CD8-positive, alpha-beta T cell (primary cell): ENCODE measurements at places on chromosomes 1 and 21.

DNA sequence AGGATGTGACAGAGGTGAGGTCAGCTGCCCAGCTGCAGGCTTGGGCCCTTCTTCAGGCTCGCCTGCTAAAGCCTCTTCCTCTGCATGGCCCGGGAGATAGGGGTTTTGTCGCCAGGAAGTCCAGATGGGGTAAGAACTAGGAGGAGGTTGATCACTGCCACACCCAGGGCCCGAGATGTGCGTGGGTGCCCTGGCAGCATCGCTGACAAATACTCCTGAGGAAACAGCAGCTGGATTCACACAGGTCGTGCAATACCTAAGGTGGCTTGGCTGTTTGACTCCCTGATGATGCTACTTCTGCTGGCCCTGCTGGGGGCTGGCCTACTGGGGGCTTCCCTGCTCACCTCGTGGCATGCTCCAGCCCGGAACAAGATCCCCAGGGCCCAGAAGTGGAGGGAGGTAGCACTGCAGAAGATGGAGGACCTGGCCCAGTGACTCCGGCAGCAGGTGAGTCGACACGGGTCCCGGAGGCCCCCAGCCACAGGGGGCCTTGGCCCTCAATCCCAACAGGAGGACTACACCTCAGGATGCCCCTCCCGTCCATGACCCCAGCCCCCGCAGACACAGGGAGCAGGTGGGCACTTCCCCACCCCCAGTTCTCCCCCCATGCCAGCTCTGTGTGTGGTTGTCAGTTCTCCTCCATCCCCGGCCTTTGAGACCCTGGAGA is 29.6 kb downstream of the FAAH start:
- DNase-seq, result no peak

- no peak for DNase-seq
These were observed 63.1 kb downstream of the KIF21B start for GRCh38 chr1:200960236-200960947.

DNA sequence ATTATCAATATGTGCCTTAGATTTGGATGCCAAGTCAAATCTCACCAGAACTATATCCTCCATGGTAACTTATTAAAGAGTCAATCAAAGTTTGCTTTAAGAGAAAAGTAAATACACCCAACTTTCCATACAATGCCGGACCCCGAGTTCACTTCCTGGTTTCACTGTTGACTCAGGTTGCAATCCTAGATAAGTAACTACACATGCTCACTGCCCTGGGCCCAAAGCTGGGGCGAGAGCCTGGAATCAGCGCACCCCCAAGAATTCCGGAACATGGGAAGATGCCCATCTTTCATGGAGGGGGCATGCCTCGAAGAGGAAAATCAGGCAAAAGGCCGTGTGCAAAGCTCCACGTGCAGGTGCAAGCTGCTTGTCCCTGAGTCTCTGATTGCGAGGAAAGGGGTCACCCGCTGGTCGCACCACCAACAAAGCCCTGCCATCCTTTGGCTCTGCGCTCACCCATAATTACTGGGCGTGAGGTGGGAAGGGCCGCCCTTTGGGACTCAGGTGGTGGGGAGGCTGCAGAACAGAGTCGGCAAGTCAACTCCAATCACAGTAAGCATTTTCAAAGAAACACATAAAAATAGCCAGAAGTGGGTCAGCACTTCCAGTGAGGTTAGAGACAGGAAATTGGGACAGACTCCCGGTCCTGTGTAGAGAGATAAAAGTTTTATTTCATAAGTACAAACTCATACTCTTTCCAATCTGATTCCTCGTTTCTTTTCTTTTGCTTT is 167.7 kb downstream of the TOMM20 start:
- no peak for DNase-seq

DNA sequence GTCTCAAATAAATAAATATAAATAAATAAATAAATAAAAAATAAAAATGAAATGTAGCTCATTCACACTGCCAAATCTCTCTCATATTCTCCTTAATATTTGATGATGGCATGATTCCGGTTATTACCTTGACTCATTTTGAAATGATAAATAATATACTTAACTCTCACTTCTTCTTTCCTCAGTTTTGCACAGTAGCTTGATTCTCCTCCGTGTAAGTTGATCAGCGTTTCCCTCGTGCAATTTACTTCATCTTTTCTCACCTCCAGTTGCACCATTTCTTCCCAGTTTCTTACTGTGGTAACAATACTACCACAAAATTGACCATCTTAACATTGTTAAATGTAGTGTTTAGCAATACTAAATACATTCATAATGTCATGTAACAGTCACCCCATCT is 111.6 kb downstream of the RIPK4 start:
- no peak for DNase-seq

DNA sequence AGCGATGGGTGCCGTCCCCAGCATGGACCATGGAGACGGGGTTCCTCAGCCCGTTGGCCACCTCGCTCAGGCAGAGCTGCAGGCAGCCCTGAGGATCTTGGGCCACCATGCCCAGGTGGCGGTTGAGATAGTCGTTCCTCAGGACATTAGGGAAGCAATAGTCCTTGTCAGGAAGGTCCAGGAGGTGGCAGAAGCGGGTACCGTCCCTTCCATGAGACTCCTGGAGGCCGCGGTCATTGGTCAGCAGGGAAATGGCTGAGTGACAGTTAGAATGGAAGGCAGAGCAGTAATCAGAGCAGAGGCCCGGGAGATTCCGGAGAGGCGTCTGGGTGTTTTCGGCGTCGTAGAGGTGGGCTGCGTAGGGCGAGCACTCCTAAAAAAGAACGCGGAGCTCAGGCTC is 4.1 kb downstream of the HHIPL2 start:
- DNase-seq, result no peak

DNA sequence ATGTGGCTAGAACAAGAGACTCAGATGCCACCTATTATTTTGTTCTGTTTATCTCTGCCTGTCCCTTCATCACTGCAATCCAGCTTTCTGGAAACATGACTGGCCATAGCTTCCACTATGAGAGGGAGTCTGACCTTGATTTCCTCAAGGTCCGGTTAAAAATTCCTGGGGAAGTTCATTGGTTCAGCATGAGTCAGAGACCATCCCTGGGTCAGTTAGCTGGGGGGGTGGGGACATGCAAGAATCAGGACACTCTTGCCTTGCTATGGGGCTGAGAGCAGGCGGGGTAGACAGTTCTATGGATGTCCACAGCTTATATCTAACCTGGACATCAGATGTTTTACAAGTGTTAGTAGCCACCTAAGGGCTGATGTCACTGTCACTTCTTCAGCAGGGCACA is 81.1 kb downstream of the TENT5C start:
- no peak for DNase-seq
